ENCODE measurements at places on chromosomes 16 and 17.

- no peak for DNase-seq
Observed at GRCh38 chr17:70100983-70101382, 26.0 kb downstream of the KCNJ16 start.

GRCh38 chr17:75273977-75274708 is 3.1 kb upstream of the MIF4GD start:
- DNase-seq, result no peak

GRCh38 chr16:50712560-50712898 is 19.1 kb downstream of the NOD2 start:
- DNase-seq, result no peak

- DNase-seq, result no peak
Observed at GRCh38 chr16:55695595-55695994, 39.8 kb downstream of the SLC6A2 start.

- no peak for DNase-seq
Observed at GRCh38 chr16:86261379-86261778, 248.9 kb upstream of the FOXF1 start.

DNA sequence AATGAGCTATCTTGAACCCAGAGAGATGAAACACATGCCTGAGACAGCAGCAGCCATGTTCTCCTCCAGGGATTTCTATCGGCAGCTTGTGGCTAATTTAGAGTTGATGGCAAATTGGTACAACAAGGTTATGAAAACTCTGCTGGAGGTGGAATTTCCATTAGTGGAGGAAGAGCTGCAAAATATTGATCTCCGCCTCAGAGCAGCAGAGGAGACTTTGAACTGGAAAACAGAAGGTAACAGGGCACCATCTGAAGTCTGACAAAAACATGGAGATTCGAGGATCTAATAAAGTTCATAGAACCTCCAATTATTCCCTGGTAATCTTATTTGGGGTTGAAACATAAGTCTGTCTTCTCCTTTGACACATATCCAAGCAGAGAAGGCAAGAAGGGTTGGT is 52.8 kb downstream of the DNAH9 start:
- DNase-seq, result no peak

DNA sequence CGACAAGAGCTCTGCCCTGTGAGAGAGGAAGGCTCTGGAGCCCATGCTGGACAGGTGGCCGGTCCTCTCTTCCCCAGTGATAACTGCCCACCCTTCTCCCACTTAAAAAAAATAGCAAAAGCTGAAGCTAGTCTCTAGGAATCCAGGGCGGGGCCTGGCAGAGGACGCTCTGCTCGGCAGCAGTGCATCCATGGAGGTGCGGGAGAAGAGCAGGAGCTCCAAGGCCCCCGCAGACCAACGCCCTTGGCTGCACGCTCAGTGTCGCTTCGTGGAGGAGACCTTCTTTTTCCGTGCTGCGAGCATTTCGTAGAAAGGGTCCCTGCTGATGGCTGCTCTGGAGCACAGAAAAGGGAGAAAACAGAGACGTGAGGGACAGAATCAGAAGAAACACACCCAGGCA is 98.6 kb upstream of the DNAH17 start:
- DNase-seq, result no peak

All from NCI-H510A treated with DMSO at 0.1 percent for 48 hours (cell line).